GM12878 (cell line): ENCODE measurements at places on chromosomes 3 and 15.

DNA sequence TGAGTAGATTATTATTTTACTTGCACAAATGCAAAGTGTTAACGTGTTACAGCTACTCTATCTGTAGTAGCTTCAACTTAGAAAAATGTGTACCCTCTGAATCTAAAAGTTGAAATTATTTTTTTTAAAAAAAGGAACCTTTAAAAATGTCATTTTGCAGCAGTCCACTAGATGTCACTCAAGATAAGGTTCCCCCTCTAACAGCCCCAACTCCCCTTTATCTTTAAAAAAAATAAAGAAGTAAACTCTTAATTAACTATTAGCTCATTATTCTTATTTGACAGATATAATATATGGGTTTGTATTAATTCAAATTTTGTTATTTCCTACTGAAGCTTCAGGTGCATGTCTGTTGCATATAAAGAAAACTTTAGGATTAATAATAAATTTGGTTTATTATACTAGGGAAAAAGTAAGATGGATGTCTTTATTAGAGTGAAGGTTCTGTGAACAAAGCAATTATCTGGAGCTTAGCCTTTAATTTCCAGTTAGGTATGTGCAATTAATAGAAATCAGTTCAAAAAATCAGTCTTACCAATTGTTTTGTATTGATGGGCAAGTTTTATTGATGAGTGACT, 288.5 kb downstream of the VGLL3 start:
- DNase-seq = no peak

GRCh38 chr15:89724621-89725020, 26.4 kb downstream of the MESP1 start:
- DNase-seq = no peak

DNA sequence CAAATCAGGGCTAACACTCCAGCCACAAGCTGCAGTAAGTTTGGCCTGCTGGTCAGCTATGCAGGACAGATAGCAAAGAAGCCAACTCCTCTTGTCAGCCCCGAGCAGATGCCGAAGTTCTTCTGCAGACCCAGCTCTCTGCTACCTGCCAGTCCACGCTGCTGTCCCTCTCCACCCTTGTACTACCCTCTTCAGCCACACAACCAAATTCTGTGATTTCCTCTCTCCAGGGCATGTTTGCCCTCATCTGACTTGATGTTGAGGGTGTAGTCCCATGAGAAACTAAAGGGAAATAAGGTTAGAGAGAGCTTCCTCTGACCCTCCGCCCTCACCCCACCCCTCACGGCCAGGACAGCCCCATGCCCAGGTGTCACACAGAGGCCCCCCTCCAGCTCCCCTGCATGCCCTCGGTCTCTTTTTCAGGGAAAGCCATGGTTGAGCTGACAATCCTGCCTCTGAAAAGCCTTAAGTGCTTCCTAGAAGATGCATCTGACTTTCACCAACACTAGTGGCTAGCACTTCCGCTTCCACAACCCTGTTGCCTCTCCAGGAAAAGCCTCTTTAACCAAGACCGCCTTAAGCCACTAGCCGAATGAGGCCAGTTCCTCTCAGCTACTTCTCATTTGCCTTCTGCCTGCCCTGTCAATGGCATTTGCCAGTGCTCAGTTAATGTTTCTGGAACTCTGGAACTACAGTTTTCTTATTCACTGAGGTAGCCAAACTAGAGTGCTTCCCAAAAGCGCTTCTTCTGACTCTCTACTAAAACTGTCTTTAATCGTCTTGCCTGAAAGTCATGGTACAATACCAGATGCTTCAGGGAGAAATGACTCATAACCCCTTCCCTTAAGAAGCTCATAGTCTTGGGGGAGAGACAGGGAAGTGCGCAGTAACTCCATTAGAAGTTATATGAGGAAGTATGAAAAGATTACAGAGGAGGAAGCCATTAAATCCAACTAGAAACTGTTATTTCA, 300.4 kb upstream of the STT3B start:
- DNase-seq = no peak

DNA sequence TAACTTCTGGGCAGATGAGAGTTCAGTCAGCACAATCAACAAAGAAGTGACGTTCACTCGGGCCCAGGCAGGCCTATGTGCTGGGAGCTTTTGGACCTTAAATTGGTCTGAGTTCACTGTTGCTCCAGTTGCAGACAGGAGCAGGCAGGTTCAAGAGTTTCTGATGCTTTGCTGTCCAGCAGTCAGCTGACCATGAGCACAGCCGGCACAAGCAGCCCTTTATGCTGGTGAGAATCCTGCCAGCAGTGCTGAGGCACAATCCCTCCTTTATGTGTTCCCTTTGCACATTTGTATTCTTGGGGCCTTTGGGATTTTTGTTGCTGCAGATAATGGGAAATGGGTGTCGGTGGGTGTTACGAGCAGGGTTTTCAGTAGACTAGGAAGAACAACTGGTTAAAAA, 81.2 kb upstream of the GOLGA8J start:
- DNase-seq = no peak

DNA sequence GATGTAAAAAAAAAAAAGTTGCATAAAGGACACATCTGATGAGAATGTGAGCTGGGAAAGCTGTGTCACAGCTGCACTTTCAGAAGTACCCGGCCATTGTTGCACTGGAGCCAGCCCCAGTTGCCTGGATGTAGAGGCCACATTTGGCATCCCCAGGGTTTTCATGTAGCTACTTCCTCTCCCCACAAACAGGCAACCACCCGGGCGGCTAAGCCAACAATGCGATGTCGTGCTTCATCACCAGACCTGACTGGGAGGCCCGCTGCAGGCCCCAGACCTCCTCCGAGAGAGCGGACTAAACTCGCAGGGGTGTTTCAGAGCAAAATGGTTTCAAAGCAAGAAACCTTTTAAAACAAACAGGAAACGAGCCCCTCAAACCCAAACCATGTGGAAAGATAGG, 142.3 kb downstream of the TMCO5A start:
- no peak for DNase-seq

DNA sequence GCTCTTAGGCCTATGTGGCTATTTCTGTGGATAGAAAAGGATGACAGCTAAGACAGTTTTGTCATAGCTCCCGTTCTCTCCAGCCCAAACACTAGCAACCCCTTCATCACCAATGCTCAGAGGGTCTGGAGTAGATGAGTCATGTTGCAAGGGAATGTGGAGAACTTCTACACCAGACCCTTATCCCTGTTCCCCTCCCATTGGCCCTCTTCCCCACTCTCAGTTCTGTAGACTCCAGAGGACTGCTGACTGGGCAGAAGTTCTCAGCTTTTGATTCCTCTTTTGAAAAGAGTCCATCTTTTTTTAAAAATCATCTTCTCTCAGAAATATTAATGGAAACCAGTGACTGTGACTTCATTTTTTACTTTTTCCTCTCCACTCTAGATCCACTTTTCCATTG, 2.4 kb upstream of the MYZAP start:
- no peak for DNase-seq

DNA sequence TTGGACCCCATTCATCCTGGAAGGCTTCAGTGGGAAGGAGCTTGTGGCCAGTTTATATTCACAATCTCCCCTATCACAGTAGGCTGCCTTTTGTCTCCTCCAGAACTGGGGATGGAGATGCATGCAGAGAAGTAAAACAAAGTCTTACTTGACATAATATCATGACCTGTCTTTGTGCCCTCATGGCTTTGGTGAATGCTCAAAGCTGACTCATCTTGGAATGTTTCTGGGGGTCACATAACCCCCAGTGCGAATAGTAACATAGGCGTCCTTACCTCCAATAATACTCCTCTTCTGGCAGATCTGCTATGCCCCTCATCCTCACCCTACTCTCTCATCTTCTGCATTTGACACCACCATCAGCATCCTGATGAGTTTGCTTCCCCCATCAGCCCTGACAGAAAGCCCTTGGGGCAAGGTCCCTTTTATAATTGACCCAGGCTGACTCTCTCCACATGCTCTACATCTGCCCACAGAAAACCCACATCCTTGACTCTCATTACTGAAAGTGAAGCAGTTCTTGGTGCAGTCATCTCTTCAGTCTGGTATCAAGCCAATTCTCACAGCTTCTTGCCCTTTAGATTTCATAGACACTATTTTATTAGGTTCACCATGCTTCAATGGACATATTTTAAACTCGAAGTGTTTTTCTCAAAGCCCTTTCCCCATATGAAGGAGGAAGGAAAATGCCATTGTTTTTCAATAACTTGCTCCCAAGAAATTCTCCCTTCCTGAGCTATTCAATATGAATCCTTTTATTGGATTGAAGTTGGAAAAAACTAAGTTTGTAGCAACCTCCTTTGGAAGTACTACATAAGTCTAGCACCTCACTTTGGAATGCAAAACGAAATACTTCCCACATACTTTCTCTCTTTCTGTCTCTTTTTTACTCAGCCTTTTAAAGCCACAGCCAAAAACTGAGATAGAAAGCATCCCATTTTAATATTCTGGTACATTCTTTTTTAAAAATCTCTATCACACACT, 36.6 kb downstream of the OSTN start:
- peak; percentile 90 for DNase-seq

GRCh38 chr3:38960953-38961622, 90.7 kb downstream of the SCN11A start:
- peak; percentile 8 for DNase-seq

DNA sequence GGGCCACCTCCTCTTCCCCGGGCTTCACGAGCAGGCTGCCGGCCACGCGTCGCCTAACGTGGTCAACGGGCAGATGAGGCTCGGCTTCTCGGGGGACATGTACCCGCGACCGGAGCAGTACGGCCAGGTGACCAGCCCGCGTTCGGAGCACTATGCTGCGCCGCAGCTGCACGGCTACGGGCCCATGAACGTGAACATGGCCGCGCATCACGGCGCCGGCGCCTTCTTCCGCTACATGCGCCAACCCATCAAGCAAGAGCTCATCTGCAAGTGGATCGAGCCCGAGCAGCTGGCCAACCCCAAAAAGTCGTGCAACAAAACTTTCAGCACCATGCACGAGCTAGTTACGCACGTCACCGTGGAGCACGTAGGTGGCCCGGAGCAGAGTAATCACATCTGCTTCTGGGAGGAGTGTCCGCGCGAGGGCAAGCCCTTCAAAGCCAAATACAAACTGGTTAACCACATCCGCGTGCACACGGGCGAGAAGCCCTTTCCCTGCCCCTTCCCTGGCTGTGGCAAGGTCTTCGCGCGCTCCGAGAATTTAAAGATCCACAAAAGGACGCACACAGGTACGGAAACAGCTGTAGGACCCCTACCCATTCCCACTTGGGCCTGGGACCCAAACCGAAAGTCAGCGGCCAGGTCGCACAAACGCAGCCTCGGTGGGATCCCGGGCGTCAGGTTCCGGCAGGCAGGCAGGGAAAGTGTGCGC, 1.5 kb downstream of the ZIC1 start:
- no peak for DNase-seq

GRCh38 chr15:27742751-27743477, 356.2 kb downstream of the OCA2 start:
- no peak for DNase-seq

GRCh38 chr15:25332306-25332705, 106.5 kb downstream of the UBE3A start:
- no peak for DNase-seq

- no peak for DNase-seq
These were observed 69.9 kb downstream of the CRTC3 start for GRCh38 chr15:90599644-90600043.

- DNase-seq = no peak
These were observed 4.5 kb downstream of the NOX5 start for GRCh38 chr15:69018951-69019350.

DNA sequence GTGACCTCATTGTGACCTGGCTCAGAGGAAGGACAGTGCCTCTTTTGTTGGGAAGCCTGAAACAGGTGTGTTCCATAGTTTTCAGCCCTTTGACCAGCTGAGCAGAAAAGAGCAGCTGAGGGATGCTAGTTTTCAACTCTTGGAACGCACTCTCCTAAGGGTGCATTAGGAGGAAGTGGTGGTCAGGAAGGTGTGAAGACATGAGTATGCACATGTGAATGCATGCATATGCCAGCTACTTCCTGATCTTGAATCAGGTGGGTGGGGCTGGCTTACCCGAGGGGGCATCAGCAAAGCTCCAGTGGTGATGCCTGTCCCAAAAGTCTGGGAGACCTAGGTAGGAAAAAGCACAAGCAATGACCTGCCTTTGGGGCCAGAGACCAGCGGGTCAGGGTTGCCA, 23.3 kb upstream of the CEMIP start:
- DNase-seq = no peak

DNA sequence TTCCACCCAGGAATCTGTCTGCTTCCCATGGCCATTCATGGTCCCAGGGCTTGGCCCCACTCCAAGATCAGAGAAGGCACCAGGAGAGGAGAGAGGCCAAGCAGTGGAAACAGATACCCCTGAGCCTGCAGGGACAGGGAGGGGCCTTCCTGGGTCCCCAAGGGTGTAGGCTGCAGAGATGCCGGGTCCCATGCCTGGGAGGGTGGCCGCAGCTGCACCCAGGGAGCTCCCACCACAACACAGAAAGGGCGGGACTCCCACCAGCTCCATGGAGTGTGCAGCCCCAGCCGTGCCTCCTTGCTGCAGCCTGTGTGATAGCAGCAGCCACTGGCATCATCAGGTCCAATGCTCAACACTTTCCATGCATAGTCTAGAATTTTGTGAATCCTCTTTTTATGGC, 331.5 kb downstream of the UACA start:
- no peak for DNase-seq

DNA sequence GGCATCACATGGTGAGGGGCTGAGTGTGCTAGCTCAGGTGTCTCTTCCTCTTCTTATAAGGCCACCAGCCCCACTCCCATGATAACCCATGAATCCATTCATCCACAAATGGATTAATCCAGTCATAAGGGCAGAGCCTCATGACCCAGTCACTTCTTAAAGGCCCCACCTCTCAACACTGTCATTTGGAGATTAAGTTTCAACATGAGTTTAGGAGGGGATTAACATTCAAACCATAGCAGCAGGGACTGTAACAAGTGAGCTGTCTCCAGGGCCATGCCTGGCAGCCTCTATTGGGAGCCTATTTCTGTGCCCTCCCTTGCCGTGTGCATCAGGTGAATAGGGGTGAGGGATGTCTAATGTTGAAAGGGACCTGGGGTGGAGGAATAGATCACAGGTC, 77.5 kb downstream of the CHRD start:
- no peak for DNase-seq

DNA sequence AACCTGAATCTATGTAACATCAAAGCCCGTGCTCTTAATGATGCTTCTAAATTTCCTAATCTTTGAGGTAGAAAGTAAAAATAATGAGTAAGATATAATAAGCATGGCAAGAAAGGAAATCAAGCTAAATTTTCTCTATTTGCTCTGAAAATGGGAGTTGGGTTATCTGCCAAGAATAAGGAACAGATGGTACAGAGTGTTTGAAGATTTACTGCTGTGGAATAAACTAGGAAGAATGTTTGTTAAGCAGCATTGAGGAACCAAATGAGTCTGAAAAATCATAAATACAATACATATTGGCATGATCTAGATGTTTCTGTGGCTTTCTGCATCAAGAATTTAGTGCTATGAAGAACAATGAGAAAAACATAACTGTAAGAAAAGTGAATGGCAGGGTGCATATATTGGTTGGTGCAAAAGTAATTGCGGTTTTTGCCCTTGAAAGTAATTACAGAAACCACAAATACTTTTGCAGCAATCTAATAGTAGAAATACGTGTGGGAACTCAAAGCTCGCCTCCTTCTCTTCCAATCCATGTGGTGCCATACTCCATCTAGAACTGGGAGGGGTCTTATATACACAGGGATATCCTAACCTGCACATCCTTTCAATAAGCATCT, 87.6 kb downstream of the SUCNR1 start:
- no peak for DNase-seq

DNA sequence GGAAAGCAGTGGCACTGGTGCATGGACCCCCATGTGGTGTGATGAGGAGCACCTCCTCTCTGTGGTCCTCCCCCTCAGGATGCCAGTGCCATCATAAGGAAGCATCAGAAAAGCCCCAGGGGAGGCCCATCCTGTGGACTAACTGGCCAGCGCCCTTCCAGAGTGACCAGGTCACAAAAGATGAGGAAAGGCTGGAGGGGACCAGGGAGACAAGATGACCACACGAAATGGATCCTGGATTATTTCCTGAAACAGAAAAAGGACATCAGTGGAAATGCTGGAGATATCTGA, 56.4 kb downstream of the TPRA1 start:
- no peak for DNase-seq
